ENCODE measurements at places on chromosomes 13 and 19.

DNA sequence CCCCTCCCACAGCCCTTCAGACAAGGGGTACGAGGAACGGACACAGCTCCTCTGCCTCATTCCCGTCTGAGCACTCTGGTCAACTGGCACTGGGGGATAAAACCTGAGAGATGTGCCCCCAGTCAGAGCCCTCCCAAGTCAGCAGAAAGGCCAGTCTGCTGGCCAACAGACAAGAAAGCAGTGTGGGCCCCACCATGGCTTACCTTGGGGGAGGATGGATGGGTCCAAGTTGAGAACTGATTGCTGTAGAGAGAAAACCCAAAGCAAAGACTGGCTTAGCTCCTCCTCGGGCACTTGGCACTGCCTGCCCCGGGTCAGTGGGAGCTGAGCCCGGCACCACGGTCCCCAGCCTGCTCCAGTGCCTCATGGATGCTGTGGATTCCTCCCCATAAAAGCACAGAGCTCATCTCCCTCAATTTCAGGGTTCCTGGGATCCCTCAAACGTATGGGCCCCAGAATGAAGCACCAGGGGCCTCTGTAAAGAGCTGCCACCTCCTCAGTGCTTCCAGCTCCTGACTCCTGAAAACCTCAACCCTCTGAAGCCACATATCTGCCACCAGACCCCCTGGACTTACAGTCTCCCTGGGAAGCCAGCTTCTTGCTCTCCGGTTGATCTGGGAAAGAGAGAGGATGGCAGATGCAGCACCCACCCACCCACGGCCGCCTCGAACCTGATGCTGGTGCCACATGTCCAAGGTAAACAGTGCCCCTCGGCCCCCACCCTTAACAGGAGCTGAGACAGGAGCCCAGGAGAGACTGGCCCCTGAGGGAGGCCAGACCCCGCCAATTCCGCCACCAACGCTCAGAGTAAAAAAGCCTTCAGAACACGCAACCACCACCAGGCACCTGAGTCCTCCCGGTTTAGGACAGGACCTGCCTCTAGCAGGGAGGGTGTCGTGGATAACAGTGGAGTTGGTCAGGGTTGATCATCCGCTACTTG is 3.3 kb downstream of the KHSRP start:
- no peak for DNase-seq

DNA sequence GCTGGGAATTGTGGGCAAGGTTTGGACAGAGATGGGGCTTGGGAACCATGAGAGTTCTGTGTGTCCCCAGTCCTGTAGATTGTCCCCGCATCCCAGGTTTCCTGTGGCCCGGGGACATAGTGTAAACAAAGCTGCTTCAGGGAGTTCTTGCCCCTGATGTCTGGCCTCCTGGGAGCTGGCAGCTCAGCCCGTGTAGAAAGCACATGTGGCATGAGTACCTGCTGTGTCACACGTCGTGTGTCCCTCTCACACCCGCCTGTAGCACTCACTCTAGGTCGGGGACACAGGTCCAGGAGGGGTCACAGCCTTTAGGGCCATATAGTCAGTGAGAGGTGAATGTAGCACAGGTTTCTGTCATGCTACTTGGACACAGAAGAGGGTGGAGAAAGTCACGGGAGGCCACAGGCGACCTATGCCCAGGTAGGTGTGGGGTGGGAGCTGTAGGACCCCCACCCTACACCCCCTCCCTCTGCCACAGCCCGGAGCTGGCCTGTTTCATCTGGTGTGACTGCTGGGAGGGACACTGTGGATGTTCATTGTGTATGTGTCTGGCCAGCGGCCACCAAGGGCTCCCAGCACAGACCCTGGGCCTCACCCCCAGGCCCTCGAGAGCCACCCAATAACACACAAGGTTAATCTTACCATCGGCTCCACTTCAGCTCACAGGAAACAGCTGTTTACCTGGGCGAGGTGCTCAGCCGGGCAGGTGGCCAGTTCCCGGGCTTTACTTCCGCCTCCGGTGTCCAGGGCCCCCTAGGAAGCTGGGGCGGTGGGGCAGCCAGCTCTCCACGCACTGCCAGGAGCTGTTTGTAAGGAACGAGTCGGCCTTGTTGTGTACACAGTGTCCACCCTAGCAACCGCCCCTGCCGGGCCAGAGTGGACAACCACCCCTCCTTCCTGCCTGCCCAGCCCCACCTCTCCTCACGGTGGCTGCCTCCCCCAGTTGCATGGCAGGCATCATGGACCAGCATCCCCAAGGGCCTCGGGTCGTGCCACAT is 49.7 kb downstream of the COMP start:
- no peak for DNase-seq

DNA sequence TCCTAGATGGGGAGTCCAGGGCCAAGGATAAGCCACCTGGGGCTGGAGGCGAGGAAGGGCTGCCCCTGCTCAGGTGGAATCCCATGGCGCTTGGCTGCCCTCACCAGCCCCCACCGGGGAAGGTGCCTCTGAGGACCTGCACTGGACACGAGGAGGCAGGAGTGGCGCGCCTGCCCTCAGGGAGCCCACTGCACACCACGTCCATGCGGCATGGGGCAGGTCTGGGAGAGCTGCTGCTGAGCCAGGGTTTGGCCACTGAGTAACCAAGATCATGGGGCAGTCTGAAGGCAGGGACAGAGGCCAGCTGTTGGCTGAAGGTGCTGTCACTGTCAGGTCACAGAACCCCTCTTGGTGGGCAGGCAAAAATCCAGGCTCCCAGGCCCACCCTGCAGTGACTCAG is 25.9 kb downstream of the ELAVL1 start:
- no peak for DNase-seq

GRCh38 chr19:45507872-45508416 is 665 bp downstream of the VASP start:
- no peak for DNase-seq

GRCh38 chr19:18021121-18021755 is 13.3 kb downstream of the ARRDC2 start:
- DNase-seq = no peak

GRCh38 chr19:3649888-3650287 is 23.3 kb upstream of the CACTIN start:
- no peak for DNase-seq

Data from cortex of kidney (tissue), 1 donor.